Activated naive CD8-positive, alpha-beta T cell treated with anti-CD3 and anti-CD28 coated beads, Interleukin-2, amount 50 U/mL, for 24 hours (primary cell): ENCODE measurements at places on chromosomes 13 and 19.

DNA sequence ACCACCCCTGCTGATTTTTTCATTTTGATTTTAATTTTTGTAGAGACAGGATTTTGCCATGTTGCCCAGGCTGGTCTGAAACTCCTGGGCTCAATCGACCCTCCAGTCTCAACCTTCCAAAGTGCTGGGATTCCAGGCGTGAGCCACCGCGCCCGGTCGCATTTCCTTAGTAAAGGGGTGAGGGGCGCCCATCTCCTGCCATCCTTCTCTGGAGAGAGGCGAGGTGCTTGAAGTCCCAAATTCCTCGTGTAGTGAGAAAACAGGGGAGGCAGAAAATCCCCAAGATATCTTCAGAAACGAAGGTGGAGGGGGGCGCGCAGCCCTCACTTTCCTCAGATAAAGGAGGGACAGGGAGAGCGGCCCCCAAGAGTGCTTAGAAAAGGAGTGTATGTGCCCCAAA lies 21.0 kb upstream of the GATAD2A start:
- DNase-seq: no peak

DNA sequence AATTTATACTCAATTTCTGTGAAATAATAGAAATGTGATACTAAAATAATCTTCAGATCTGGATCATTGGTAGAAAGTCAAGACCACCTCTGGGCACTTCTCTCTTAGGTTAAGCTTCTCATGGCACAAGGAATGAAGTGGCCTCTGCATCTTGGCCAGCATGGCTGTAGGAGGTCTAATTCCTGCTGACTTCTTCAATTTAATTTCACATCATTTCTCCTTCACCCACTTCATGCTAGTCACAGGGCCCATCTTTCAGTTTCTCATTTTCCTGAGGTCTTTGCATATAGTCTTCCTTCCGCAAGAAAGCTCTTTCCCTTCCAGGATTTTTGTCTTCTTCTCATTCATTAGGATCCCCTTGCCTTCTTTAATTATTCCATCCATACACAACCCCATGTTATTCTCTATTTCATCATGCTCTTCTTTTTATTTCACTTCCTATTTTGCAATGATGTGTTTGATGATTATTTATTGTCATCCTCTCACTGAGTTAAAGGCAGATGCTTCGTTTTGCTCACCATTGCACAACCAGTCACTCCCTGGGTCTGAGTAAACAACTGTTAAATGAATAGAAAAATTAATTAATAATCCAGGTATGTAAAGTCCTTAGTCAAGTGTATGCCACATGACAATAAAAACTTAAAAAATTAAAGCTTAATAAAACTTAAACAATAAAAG lies 397.4 kb downstream of the SPRY2 start:
- no peak for DNase-seq

DNA sequence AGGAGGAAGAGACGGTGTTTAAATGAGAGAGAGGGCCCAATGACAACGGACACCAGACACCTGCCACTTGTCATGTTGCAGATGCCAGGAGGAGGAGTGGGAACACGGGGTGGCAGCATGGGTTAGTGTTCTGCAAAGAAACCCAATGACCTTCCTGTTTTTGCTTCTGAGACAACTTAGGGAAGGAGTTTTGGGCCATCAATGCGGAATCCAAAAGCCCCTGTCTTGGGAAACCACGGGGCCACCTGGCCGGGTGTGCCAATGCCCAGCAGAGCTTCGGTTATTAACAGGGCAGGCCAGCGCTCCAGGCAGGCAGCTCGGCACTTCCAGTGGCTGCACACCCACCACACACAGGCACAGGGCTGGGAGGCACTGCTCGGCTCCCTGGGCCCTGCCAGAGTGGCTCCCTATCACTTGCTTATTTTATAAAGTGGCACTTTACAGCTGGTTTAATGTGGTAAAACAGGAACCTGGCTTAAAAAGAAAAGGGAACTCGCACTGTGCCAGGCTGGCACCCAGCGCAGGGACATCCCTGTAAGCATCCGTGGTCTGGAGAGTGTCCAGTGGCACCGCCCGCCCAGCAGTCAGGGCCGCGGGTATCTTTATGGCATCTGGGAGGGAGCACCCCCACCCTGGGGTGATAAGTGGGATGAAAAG lies 19.1 kb downstream of the ELL start:
- DNase-seq: no peak

DNA sequence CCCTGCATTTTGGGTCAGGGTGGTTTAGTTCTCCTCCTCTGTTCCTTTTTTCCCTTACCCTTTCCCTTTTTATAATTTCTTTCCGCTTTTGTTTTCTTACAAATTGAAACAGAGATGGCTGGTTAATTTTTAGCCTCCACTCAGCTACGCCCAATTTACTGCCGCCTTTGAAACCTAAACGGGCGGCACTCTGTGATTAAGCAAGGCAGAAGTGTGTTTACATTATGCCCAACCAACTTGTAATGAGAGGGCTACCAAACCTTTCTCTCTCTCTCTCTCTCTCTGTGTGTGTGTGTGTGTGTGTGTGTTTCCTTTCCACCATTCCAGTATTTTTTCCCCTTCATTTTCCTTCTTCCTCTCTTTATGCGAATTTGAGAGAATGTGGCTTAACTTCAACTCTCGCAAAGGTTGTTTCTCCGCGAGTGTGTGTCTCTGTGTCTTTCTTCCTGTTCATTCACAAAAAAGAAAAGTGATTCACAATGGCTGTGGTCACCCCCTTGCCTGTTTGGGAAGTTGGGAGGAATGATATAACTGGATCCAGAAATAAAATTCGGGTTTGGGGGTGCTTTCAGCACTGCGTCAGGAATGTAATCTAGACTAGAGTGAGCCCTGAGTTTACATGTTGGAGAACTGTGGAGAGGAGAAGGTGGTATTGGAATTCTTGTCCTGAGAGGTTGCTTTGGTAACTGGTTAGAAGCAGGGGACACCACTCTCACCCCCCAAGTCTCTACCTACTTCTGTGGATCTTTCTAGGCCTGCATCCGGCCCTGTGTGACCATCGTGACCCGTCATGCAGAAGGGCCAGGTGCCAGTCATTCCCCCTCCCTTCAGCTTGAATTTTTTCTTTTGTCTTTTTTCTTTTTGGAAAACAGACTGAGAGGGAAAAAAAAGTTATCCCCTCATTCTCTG lies 31.4 kb downstream of the NFIX start:
- DNase-seq: no peak

- no peak for DNase-seq
Observed at GRCh38 chr19:33627962-33628839, 6.4 kb downstream of the CHST8 start.

DNA sequence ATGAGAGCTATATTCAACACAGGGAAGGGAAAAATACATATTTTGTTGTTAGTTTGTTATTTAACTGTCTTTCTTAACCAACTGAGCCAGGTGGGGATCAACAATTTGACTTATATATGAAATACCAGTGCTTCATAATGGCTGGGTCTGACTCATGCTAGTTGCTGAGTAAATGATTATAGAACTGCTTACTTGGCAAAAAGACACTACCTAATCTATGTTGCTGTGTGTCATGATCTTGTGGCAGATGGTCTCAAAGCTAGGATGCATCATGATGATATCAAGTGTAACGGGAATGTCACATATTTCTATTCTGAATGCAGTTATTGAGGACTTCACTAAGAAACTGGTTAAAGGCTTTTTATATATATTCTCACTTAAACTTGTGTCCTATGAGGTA lies 727.4 kb upstream of the SLITRK1 start:
- DNase-seq: no peak

- no peak for DNase-seq
Observed at GRCh38 chr13:48808683-48809082, 155.0 kb downstream of the CYSLTR2 start.

DNA sequence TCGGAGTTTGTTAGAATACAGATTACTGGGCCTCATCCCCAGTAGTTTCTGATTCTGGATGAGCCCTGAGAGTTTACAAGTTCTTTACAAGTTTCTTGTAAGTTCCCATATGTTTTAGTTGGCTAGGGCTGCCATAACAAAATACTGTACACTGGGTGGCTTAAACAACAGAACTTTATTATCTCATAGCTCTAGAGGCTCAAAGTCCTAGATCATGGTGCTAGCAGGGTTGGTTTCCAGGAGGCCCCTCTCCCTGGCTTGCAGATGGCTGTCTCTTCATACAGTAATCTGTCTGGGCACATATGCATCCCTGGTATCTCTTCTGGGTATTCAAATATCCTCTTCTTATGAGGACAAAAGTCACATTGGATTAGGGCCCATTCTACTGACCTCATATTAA lies 167.2 kb downstream of the KLF5 start:
- no peak for DNase-seq

- DNase-seq: no peak
Observed at GRCh38 chr19:6103894-6104293, 6.4 kb downstream of the RFX2 start.

DNA sequence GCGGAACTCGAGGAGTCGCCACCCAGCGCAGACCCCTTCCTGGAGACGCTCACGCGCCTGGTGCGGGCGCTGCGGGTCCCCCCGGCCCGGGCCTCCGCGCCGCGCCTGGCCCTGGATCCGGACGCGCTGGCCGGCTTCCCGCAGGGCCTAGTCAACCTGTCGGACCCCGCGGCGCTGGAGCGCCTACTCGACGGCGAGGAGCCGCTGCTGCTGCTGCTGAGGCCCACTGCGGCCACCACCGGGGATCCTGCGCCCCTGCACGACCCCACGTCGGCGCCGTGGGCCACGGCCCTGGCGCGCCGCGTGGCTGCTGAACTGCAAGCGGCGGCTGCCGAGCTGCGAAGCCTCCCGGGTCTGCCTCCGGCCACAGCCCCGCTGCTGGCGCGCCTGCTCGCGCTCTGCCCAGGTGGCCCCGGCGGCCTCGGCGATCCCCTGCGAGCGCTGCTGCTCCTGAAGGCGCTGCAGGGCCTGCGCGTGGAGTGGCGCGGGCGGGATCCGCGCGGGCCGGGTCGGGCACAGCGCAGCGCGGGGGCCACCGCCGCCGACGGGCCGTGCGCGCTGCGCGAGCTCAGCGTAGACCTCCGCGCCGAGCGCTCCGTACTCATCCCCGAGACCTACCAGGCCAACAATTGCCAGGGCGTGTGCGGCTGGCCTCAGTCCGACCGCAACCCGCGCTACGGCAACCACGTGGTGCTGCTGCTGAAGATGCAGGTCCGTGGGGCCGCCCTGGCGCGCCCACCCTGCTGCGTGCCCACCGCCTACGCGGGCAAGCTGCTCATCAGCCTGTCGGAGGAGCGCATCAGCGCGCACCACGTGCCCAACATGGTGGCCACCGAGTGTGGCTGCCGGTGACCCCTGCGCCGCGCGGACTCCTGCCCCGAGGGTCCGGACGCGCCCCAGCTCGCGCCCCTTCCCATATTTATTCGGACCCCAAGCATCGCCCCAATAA lies 2.3 kb downstream of the AMH start:
- DNase-seq: peak; percentile 51
